Activated naive CD8-positive, alpha-beta T cell treated with anti-CD3 and anti-CD28 coated beads for 36 hours (primary cell): ENCODE measurements at places on chromosomes 3 and 15. TPM values are rescaled to one million over a fixed set of nuclear protein-coding genes. Genes with fewer than 3 reads are reported as not detected.
A peak's percentile ranks its signal among the peaks of the same experiment; 100 is the strongest.

SPINK8 gene
- not detected for total RNA-seq

GRIP2 gene
- total RNA-seq, result not detected

TTBK2 gene
- total RNA-seq, result 6.9 TPM

RGMA gene
- total RNA-seq, result 0.08 TPM

SLC9C1 gene
- total RNA-seq, result not detected

SLC22A13 gene
- total RNA-seq, result 0.24 TPM

ABHD6 gene
- total RNA-seq, result 6.4 TPM

COMMD4 gene
- total RNA-seq, result 97.4 TPM

PPM1M gene
- 74.9 TPM for total RNA-seq

ACY1 gene
- 75.5 TPM for total RNA-seq

DNA sequence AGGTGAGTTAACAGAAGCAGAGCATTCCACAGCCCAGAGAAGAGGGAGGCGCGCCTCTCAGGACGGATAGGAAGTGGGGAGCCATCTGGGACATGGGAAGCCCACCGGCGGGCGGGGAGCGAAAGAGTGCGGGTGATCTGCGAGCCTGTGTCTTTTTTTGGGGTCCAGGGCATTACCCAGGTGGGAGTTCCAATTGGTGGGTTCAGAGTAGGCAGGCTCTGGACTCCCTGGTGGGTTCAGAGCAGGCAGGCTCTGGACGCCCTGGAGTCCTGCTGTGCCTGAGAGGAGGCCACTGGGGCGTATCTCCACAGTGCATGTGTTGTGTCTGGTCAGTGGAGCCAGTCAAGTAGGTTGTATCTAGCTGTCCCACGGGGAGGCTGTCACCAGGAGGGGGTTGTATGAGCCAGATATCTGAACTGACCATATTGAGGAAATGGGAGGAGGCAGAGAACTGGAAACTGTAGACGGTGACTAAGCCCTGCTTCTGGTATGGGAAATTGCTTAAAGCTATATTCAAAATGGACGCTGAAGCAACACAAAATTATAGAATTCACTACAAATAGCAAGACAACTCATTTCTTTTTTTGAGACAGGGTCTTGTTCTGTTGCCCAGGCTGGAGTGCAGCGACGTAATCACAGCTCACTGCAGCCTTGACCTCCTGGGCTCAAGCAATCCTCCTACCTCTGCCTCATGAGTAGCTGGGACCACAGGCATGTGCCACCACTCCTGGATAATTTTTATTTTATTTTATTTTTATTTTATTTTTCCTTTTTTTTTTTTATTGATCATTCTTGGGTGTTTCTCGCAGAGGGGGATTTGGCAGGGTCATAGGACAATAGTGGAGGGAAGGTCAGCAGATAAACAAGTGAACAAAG lies 34.5 kb upstream of the CHST2 start:
- no peak for DNase-seq
- H3K4me1 ChIP-seq, result peaks cover 8% of the 10 kb centered on the region
- peaks cover 7% of the 10 kb centered on the region for H3K27me3 ChIP-seq
- H3K4me3 ChIP-seq, result no peak overlapping the region
- no peaks in the 10 kb centered on the region for H3K36me3 ChIP-seq
- H3K27ac ChIP-seq, result no peak overlapping the region

- no peak overlapping the region for H3K4me3 ChIP-seq
- peaks cover under 1% of the 10 kb centered on the region for H3K36me3 ChIP-seq
- H3K27ac ChIP-seq, result no peak overlapping the region
Measured at GRCh38 chr3:71673486-71673885, 51.7 kb downstream of the EIF4E3 start.

DNA sequence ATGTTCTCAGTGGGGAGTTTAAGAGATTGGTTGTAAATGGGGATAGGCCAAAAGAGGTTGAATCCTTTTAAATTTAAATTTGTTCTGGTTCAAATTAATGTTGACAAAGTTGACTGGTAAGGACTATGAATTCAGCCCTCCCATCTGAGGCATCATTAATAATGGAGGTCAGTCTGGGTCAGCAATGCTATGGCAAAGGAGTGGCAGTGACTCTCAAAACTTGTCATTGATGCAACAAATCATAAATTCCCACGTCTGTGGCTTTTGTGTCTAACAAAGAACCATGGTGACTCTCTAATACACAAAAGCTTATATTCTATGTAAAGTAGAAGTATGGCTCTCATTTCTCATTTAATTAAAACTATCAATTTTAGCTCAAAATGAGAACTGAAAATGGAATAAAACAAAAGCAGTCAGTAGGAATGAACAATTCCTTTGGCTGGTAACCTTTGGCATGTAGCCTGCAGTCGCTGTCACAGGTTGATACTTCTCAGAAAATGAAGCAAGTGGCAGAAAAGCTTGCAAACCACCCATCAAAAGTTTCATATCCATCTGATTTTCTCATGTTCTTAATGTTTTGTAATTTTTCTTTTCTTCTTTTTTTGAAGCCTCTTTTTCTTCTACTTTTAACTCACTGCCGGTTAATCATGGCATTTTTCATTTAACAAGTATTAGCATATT lies 12.2 kb upstream of the ZBED2 start:
- peak overlapping the region; percentile 98 for H3K27ac ChIP-seq
- H3K36me3 ChIP-seq, result peaks cover 85% of the 10 kb centered on the region
- no peak for DNase-seq

DNA sequence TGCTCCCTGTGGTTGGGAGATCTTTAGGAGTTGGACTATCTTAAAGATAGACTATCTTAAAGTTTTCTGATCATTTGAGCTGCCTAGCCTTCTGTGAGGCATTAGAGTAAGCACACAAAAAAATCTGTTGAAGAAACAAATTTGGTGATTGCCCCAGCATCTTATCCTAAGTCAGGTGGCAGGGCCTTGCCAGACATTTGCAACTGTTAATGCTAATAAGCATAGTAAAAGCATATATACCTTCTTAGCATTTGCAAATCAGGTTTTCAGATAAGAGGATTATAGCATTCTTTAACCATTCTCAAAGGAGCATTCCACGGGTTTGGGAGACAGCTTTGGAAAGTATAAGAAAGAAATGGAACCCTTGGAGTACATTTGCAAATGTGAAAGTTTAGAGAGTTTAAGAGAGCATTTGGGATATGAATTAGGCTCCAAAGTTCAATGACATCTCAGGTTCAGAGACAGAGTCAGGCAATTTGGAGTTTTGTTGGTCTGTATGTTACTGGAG lies 61.0 kb downstream of the SEMA6D start:
- H3K27ac ChIP-seq, result no peak overlapping the region
- H3K36me3 ChIP-seq, result no peaks in the 10 kb centered on the region
- H3K4me3 ChIP-seq, result no peak overlapping the region
- H3K4me1 ChIP-seq, result no peaks in the 10 kb centered on the region
- peaks cover 6% of the 10 kb centered on the region for H3K27me3 ChIP-seq

DNA sequence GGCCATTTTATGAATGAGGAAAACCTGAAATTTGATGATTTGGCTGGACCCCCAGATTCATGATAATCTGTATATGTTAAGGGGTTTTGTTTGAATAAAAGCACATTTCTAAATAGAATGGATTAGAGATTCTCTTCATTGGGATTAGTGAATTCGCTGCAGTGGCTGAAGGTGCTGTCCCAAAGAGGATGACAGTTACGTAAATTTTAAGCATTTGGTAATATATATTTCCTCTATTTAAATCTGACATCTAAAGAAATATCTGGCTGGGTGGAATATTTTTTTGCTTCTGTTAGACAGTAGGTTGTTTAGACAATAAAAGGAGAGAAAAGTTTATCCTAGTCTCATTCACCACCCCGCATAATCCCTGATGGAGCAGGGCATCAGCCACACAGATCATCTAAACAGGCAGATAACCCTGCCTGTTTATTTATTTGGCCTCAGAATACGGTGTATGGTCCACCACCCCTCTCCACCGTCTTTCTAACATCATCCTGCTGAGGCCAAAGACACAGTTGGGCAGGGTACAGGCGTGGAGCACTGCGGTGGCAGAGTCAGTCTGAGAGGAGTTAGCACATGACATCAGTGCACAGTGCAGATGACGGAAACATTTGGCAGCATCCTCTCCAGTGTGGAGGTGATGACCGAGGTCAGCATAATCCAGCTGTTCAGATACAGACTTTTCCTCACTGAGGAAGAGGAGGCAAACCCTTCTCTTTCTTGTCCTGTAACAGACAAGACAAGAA lies 20.4 kb upstream of the NFKBIZ start:
- H3K4me1 ChIP-seq, result peaks cover 79% of the 10 kb centered on the region
- peak; percentile 57 for DNase-seq
- H3K36me3 ChIP-seq, result peaks cover 58% of the 10 kb centered on the region
- H3K27me3 ChIP-seq, result no peaks in the 10 kb centered on the region
- peak overlapping the region; percentile 97 for H3K27ac ChIP-seq

DNA sequence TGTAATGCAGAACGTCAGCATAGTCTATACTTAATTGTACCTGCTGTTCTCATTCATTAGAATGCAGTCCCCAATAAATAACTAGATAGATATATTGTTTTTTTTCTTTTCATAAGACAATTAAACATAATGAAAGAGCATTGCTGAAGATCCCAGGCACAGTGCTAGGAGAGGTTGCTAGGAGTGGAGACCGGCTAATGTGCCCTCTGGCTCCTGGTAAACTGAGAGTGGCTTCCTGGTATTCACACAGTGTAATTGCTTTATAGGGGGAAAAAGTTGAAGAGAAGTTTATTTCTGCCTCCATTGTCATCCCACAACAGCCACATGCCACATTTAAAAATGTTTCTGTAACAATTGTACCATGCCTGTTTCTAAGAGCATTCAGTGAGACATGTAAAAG lies 135.6 kb downstream of the MAP2K5 start:
- no peaks in the 10 kb centered on the region for H3K27me3 ChIP-seq
- H3K27ac ChIP-seq, result no peak overlapping the region
- H3K4me1 ChIP-seq, result peaks cover 8% of the 10 kb centered on the region
- DNase-seq, result no peak

- H3K36me3 ChIP-seq, result peaks cover 5% of the 10 kb centered on the region
- H3K27me3 ChIP-seq, result no peaks in the 10 kb centered on the region
- DNase-seq, result no peak
- H3K27ac ChIP-seq, result peak overlapping the region; percentile 38
Measured at GRCh38 chr3:43584043-43584826, 37.6 kb downstream of the ANO10 start.

- no peaks in the 10 kb centered on the region for H3K27me3 ChIP-seq
- H3K36me3 ChIP-seq, result no peaks in the 10 kb centered on the region
- no peak overlapping the region for H3K4me3 ChIP-seq
- no peaks in the 10 kb centered on the region for H3K4me1 ChIP-seq
- DNase-seq, result no peak
- no peak overlapping the region for H3K27ac ChIP-seq
Measured at GRCh38 chr3:104102386-104102785, 1264.3 kb upstream of the ALCAM start.

GRCh38 chr3:157239082-157239704 lies 79.2 kb upstream of the CCNL1 start:
- no peaks in the 10 kb centered on the region for H3K36me3 ChIP-seq
- no peaks in the 10 kb centered on the region for H3K27me3 ChIP-seq
- no peak overlapping the region for H3K4me3 ChIP-seq

DNA sequence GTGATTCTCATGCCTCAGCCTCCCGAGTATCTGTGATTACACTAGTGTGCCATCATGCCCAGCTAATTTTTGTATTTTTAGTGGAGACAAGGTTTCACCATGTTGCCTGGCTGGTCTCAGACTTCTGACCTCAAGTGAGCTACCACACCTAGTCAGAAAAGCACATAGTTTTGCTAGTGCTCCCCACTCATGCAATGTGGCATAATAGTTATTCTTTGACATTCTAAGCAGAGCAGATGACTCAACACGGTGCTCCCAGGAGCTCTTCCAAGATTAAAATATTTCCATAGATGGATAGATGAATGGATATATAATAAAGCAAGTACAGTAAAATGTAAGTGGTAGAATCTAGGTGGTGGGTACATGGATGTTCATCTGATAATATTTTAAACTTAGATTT lies 53.1 kb upstream of the GK5 start:
- no peak for DNase-seq
- no peak overlapping the region for H3K27ac ChIP-seq
- H3K36me3 ChIP-seq, result peaks cover 2% of the 10 kb centered on the region

- no peak for DNase-seq
- no peaks in the 10 kb centered on the region for H3K4me1 ChIP-seq
- H3K4me3 ChIP-seq, result no peak overlapping the region
- no peaks in the 10 kb centered on the region for H3K36me3 ChIP-seq
- H3K27me3 ChIP-seq, result no peaks in the 10 kb centered on the region
- H3K27ac ChIP-seq, result no peak overlapping the region
Measured at GRCh38 chr3:168989396-168989795, 674.1 kb downstream of the MECOM start.

- no peaks in the 10 kb centered on the region for H3K27me3 ChIP-seq
- peak overlapping the region; percentile 57 for H3K4me3 ChIP-seq
- DNase-seq, result no peak
- peaks cover 40% of the 10 kb centered on the region for H3K36me3 ChIP-seq
Measured at GRCh38 chr3:18428036-18428435, 2.9 kb upstream of the SATB1 start.

DNA sequence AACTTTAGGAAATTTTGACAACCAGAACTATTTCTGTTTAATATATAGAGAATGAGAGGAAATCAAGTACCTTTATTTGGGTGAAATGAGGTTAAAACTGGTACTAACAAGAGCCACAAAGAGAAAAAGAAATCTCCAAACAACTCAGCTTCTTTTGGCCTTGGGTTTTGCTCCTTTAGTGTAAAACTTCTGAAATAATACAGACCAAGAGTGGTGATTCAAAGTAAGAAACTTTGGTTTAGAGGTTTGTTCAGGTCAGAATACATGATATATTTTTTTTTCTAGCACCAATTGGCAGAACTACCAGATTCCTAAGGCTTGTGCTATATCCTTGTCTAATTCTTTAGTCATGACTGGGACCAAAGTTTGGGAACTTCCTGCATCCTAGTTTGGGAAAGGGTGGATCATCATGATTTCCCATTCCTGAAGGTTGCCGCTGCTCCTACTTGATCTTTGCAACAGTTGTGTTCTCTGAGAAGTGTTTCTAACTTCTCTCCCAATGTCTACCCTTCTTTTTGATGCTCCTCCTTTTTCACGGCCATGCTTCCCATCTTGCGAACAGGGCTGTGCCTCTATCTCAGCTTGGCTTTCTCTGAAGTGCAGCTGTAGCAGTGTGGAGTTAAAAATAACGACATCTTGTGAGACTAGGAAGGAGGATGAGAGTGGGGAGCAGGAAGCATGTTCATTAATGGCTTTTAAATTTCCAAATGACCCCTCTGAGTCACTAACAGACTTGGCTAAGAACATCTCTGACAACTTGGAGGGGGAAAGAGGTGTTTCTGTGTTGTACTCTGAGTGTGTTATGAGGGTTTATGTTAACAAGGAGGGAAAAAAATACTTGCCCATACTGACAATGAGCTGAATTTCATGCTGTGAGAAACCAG lies 87.7 kb downstream of the KCNAB1 start:
- H3K36me3 ChIP-seq, result no peaks in the 10 kb centered on the region
- no peak overlapping the region for H3K4me3 ChIP-seq
- H3K27me3 ChIP-seq, result peaks cover 11% of the 10 kb centered on the region
- no peaks in the 10 kb centered on the region for H3K4me1 ChIP-seq

DNA sequence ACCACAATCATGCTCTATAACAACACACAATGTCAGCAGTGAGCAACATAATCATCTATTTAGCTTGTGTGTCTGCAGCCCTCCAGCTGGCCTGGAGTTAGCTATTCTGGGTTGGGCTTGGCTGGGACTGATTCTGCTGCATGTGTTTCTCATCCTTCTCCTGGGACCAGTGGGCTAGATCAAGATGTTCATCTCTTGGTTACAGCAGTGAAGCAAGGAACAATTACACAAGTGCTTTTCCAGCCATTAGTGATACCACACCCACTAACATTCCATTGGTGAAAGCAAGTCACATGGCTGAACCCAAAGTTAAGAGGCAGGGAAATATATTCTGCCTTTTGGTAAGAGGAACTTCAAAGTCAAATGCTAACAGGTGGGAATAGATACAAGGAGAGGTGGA lies 14.6 kb downstream of the NUDT16 start:
- no peaks in the 10 kb centered on the region for H3K36me3 ChIP-seq
- DNase-seq, result no peak
- H3K27me3 ChIP-seq, result no peaks in the 10 kb centered on the region
- H3K4me3 ChIP-seq, result no peak overlapping the region
